NCI-H524 (cell line): ENCODE measurements at places on chromosomes 4 and X.

- no peak for DNase-seq
Measured at GRCh38 chr4:180240670-180241069, 2002.5 kb upstream of the TENM3 start.

- no peak for DNase-seq
Measured at GRCh38 chr4:128517739-128518510, 230.3 kb upstream of the PGRMC2 start.

DNA sequence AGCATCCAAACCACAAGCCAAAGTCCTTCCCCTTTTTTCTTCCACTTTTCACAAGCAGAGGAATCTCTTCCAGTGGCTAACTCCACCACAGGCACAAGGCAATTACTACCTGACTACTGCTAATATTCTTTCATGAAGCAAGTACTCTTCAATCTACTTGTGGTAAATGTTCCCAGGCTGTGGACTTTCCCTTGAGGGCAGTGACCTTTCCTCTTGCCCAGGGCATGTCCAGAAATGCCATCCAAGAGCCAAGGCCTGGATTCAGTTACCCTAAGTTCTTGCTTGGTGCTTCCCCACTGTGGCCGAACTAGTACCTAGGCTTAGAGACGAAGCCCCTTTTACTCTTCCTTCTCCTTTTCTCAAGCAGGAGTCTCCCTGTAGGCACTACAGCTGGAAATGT is 400.7 kb downstream of the DCAF12L2 start:
- DNase-seq = no peak

- no peak for DNase-seq
Measured at GRCh38 chr4:85393201-85393600, 81.7 kb upstream of the ARHGAP24 start.

DNA sequence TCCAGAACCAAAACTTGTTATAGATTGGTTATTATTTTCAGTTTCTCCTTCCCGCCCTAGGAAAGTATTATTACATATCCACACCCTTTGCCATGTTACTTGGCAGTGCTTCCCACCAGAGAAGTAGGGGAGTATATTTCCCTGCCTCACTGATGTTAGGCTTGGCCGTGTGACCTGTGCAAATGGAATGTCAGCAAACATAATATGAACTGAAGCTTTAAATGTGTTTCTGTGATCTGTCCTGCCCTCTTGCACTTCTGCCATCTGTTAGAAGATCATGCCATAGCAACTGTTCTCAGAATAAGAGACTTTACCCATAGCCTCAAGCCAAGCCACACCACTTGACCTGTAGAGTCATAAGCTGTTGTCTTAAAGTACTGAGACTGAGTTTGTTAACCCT is 36.7 kb upstream of the NEUROG2 start:
- no peak for DNase-seq

GRCh38 chr4:47661741-47662140 is 176.1 kb downstream of the CORIN start:
- no peak for DNase-seq

GRCh38 chrX:48472225-48472624 is 2.2 kb upstream of the SLC38A5 start:
- peak; percentile 92 for DNase-seq

DNA sequence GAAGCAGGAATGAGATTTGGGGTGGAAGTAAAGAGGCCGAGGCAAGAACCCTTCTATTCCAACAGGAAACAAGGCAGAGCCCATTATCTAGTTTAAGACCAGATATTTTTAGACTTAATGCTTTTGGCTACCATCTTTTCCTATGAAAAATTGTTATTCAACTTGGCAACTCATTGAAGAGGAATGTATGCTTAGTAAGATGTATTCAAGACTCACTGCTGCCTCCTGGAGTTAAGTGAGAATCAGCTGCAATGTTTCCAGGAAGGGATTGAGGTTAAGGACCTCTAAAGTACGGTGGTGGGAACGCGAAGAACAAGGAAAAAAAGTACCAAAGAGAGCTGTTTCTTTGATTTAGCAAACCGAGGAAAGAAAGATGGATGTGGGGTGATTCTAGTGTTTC is 89.1 kb downstream of the RAPGEF2 start:
- DNase-seq = peak; percentile 21

GRCh38 chr4:15653420-15653819 is 1.7 kb downstream of the FBXL5 start:
- no peak for DNase-seq

- DNase-seq = no peak
Measured at GRCh38 chr4:13483768-13484121, 395 bp downstream of the RAB28 start.

DNA sequence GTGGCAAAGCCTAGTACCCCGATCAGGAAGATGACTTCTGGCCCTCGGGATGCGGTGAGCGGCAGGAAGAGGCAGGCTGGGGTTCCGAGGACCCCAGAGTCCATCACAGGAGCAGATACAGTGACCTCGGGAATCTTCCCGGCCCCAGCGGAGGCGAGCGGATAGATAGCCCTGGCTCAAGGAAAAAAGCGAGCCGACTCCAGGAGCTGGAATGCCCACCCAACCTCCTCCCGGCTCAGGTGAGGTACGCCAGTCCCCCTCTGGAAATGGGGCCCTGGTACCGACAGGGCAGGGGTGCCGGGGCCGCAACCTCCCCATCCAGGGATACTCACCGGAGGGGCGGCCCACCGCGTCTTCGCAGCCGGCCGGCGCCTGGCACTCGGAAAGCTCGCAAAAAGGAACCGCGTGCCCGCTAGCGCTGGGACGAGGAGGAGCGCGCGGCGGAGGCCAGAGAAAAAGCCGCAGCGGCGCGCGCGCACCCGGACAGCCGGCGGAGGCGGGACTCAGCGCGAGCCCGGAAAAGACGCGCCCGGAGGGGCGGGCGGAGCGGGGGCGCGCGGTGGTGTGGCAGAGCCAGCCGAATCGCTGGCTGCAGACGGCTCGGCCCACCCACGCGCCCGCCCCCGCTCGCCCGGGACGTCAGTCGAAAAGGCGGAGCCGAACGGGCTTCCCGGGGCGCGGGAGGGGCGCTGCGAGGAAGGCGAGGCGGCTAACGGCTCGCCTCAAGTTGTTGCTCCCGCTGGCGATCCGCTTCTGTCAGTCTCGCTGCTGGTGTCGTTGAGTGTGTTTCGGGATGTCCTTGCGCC is at the start of gene ACSL4:
Gene ACSL4, minus strand, starts transcription at position 451 of the 806 bp plus-strand sequence. CDS start 49,894 bp downstream, outside the sequence.
- DNase-seq = peak; percentile 78

DNA sequence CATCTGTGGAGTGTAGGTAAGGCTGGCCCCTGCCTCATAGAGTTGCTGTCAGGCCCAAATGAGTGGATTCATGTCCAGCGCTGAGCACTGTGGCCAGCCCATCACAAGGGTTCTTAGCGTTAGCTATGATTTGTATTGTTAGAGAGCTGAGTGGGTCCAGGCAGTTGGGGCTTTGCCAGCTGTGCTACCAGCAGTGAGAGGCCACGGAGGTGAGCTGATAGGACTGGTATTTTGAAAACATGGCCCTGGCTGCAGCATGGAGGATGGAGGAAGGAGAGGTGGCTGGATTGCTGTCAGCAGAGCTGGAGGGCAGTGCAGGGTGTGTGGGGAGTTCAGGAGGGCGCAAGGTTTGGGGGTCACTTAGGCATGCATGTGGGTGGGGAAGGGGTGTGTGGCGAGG is 69.8 kb downstream of the PSAPL1 start:
- DNase-seq = no peak

DNA sequence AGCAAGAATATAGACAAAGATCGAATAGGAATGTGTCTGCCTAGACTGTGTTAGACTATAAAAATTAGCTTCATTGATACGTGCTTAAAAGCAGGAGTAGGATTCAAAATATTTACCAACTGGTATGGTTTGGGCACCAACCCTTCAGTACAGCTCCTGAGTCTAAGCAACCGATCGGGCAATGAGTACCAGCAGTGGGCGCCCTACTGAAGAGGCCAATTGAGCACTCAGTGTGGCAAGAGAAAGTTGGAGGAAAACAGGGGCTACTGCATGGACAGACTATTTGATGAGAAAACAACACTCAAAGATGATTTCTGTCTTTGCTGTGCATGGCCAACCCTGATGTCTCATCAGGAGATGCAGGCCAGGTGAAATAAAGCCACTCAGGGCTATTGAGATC is 176.0 kb upstream of the NWD2 start:
- peak; percentile 2 for DNase-seq

DNA sequence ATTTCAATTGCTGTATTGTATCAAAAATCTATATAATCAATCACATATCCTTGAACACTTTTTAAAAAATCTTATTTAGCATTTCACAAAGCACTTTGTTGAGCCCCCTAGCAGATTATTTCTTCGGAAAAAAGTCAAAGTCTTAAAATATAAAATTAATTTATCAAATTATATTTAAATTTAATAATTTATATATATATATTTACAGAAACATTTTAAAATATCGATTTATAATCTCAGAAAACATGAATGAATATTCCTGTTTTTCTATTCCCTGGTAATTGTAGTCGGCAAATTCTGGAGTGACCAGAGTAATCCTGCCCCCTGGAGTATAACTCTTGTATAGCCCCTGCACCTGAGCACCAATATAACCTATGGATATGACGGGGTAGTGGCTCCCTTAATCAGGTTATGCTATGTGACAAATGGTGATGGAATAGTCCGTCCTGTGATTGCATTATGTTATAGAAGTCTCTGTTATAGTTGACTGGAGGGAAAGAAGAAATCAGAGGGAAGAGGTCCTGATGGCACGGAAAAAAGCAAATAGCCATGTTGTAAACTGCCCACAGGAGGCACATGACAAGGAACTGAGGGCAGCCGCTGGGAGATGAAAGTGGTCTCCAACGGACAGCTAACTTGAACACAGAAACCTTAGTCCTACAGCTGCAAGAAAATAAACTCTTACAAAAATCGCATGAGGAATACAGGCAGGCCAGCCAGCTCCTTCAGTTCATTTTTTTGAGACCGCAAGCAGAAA is 1092.3 kb downstream of the ARAP2 start:
- DNase-seq = peak; percentile 33
